ENCODE measurements at places on chromosomes 12 and 14. TPM values are rescaled to one million over a fixed set of nuclear protein-coding genes. Genes with fewer than 3 reads are reported as not detected.

The ACYP1 gene
- polyA plus RNA-seq: 57.0 TPM

The CCDC177 gene
- not detected for polyA plus RNA-seq

The NR4A1 gene
- 12.8 TPM for polyA plus RNA-seq

The TXNDC16 gene
- 13.3 TPM for polyA plus RNA-seq

The PPFIBP1 gene
- 82.8 TPM for polyA plus RNA-seq

The CELA1 gene
- polyA plus RNA-seq: not detected

The TRPV4 gene
- polyA plus RNA-seq: 3.3 TPM

The RASSF8 gene
- 37.1 TPM for polyA plus RNA-seq

The TAS2R31 gene
- 1.7 TPM for polyA plus RNA-seq

The FAM90A1 gene
- polyA plus RNA-seq: 3.7 TPM

The OTX2 gene
- not detected for polyA plus RNA-seq

The ACOT4 gene
- polyA plus RNA-seq: 0.72 TPM

The GPR84 gene
- 0.39 TPM for polyA plus RNA-seq

The SPIC gene
- polyA plus RNA-seq: not detected

The FGF6 gene
- polyA plus RNA-seq: not detected

The RASSF9 gene
- polyA plus RNA-seq: 16.5 TPM

The GARIN6 gene
- polyA plus RNA-seq: not detected

The NKX2-1 gene
- polyA plus RNA-seq: 148 TPM

The CDKN3 gene
- 38.7 TPM for polyA plus RNA-seq

The TPPP2 gene
- 0.50 TPM for polyA plus RNA-seq

The OAS2 gene
- 10.1 TPM for polyA plus RNA-seq

The WNT1 gene
- not detected for polyA plus RNA-seq

The TMEM179 gene
- polyA plus RNA-seq: 1.8 TPM

The MGAT4C gene
- polyA plus RNA-seq: 0.96 TPM

The RDH16 gene
- 0.87 TPM for polyA plus RNA-seq

The ITGB7 gene
- 1.6 TPM for polyA plus RNA-seq

The ATF1 gene
- 47.2 TPM for polyA plus RNA-seq

The FLVCR2 gene
- polyA plus RNA-seq: 7.2 TPM

The MAPKAPK5 gene
- polyA plus RNA-seq: 51.2 TPM

The RPL10L gene
- polyA plus RNA-seq: not detected

The SYT10 gene
- polyA plus RNA-seq: 0.04 TPM

The RPGRIP1 gene
- 0.84 TPM for polyA plus RNA-seq

The SLC17A8 gene
- 2.3 TPM for polyA plus RNA-seq

The ARL1 gene
- 115 TPM for polyA plus RNA-seq

The PRPH gene
- polyA plus RNA-seq: 1.1 TPM

The FGF23 gene
- polyA plus RNA-seq: 0.04 TPM

The CLEC1B gene
- polyA plus RNA-seq: 2.2 TPM

The KRT73 gene
- 0.28 TPM for polyA plus RNA-seq

The TSPAN19 gene
- 1.3 TPM for polyA plus RNA-seq

The CLEC4A gene
- polyA plus RNA-seq: 2.6 TPM

The TEX52 gene
- polyA plus RNA-seq: 1.9 TPM

The NGB gene
- not detected for polyA plus RNA-seq

The MMP17 gene
- polyA plus RNA-seq: 2.0 TPM

The GPR137C gene
- 7.6 TPM for polyA plus RNA-seq

The GLTP gene
- 30.7 TPM for polyA plus RNA-seq

The AQP5 gene
- polyA plus RNA-seq: 6.3 TPM

The ANKS1B gene
- polyA plus RNA-seq: 15.8 TPM

The SYT1 gene
- 5.3 TPM for polyA plus RNA-seq
